ENCODE measurements at places on chromosomes 4 and X. TPM values are rescaled to one million over a fixed set of nuclear protein-coding genes. Genes with fewer than 3 reads are reported as not detected.

Gene PPARGC1A
- 28.9 TPM for total RNA-seq

Gene SSX2
- total RNA-seq, result not detected

DNA sequence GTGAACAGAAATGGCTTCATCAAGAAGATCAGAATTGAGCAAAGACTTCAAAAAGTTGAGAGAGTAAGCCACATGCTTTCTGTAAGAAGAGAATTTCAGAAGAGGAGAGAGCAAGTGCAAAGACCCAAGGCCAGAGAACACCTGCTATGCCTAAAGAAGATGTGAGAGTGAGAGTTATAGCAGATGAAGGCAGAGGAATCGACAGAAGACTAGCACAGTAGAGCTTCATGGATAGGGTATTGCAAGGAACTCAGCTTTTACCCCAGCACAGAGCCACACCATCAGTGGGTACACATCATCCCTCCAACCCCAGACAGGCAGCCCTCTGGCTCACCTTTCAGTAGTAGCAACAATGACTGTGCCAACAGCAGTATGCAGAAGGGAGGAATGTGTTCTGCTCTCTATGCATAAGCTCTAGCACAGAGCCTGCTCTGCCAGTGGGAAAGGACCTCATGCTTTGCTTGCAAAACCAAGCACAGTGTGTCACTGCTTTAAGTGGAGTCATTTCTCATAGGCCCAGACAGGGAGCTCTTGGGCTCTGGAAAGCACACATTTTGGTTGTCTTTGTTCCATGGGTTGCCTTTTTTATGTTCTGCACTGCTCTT, 318.6 kb downstream of the NAF1 start:
- no peak for DNase-seq

Gene KLHL4
- total RNA-seq, result 1.9 TPM

Gene GCNA
- 2.0 TPM for total RNA-seq
